ENCODE measurements at places on chromosomes 3 and 15. TPM values are rescaled to one million over a fixed set of nuclear protein-coding genes. Genes with fewer than 3 reads are reported as not detected.

Gene GABRG3
- not detected for total RNA-seq

Gene ASB14
- not detected for total RNA-seq

DNA sequence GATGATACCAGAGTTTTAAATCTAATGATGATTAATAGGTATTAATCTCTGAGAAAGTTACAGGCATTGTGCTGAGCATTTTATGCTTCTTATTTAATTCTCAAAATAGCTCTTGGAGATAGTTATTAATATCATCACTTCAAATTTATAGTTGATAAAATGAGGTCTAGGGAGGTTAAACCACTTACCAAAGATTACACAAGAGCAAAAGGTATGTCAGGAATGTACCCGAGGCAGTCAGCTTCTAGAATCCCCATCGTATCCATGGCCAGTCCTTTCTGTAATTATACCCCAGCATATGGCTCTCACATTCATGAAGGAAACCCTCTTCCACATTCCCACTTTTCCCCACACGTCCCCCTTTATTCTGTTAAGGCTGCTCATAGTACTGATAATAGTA lies 421.3 kb downstream of the PYDC2 start:
- H3K36me3 ChIP-seq = no peaks in the 10 kb centered on the region
- no peak for DNase-seq
- no peaks in the 10 kb centered on the region for H3K27me3 ChIP-seq
- H3K4me3 ChIP-seq = no peak overlapping the region
- H3K27ac ChIP-seq = no peak overlapping the region

Gene GOLGA6L7
- total RNA-seq = not detected

- peaks cover 24% of the 10 kb centered on the region for H3K36me3 ChIP-seq
- no peak for DNase-seq
- H3K27ac ChIP-seq = peak overlapping the region; percentile 92
- no peaks in the 10 kb centered on the region for H3K27me3 ChIP-seq
- peak overlapping the region; percentile 77 for H3K4me3 ChIP-seq
These were observed 863 bp downstream of the PSMA4 start for GRCh38 chr15:78540871-78541743.

Gene SLC9C1
- not detected for total RNA-seq

GRCh38 chr3:126472277-126473006 lies 3.2 kb downstream of the ZXDC start:
- no peaks in the 10 kb centered on the region for H3K27me3 ChIP-seq
- H3K36me3 ChIP-seq = peaks cover 39% of the 10 kb centered on the region
- peak overlapping the region; percentile 88 for H3K4me3 ChIP-seq
- peak overlapping the region; percentile 29 for H3K27ac ChIP-seq
- DNase-seq = peak; percentile 91

Gene TJP1
- 110 TPM for total RNA-seq

- no peaks in the 10 kb centered on the region for H3K4me1 ChIP-seq
- H3K36me3 ChIP-seq = no peaks in the 10 kb centered on the region
- no peak for DNase-seq
- no peak overlapping the region for H3K4me3 ChIP-seq
- no peak overlapping the region for H3K27ac ChIP-seq
- no peaks in the 10 kb centered on the region for H3K27me3 ChIP-seq
These were observed 2.4 kb downstream of the GPR171 start for GRCh38 chr3:151200586-151200985.

Gene AHSG
- total RNA-seq = not detected

DNA sequence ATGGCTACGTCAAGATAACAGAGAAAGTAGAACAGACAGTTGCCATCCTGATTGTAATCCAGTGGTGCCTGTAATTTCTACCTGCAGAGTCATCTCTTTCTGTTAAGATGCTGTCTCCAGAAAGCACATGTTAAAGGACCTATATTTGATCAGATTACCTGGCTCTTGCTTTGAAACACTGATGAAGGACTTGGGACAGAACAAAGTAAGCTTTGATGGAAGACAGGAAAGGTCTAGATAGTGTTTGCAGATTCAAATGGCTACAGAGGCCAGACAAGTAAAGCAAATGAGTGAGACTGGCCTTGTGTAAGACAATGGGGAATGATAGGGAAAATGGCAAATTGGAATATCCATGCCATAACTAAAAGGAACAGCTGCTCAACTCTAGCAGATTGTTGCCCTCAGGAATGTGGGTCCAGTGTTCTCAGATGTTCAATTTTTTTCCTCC lies 1.8 kb upstream of the GSK3B start:
- H3K27me3 ChIP-seq = no peaks in the 10 kb centered on the region
- H3K27ac ChIP-seq = peak overlapping the region; percentile 99
- H3K4me3 ChIP-seq = peak overlapping the region; percentile 90
- DNase-seq = no peak
- no peaks in the 10 kb centered on the region for H3K36me3 ChIP-seq
- peaks cover 38% of the 10 kb centered on the region for H3K4me1 ChIP-seq

Gene NRG4
- total RNA-seq = not detected

DNA sequence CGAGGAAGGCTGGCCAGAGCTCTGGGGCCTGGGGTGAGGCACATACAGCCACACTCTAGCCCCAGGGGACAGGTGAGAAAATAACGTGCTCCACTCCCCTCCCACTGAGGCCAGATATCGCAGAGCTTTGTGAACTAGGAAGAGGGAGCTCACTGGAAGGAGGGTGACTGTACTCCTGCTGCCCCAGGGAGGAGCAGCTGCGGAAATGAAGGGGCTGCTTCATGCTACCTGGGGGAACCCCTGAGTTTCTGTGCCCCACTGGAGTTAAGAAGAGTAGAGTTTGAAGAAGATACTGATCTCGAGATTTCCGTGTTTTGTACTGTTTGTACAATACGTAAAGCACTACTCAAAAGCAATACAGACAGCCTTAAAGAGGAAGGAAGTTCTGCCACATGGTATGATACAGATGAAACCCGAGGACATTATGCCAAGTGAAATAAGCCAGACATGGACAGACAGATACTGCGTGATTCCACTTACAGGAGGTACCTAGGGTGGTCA lies 44.6 kb downstream of the CMTM6 start:
- no peaks in the 10 kb centered on the region for H3K36me3 ChIP-seq
- no peak overlapping the region for H3K4me3 ChIP-seq
- peak overlapping the region; percentile 9 for H3K27ac ChIP-seq
- H3K27me3 ChIP-seq = no peaks in the 10 kb centered on the region
- peaks cover 12% of the 10 kb centered on the region for H3K4me1 ChIP-seq

GRCh38 chr15:27545494-27546255 lies 553.4 kb downstream of the OCA2 start:
- DNase-seq = no peak
- no peaks in the 10 kb centered on the region for H3K4me1 ChIP-seq
- H3K36me3 ChIP-seq = no peaks in the 10 kb centered on the region
- H3K27ac ChIP-seq = no peak overlapping the region

DNA sequence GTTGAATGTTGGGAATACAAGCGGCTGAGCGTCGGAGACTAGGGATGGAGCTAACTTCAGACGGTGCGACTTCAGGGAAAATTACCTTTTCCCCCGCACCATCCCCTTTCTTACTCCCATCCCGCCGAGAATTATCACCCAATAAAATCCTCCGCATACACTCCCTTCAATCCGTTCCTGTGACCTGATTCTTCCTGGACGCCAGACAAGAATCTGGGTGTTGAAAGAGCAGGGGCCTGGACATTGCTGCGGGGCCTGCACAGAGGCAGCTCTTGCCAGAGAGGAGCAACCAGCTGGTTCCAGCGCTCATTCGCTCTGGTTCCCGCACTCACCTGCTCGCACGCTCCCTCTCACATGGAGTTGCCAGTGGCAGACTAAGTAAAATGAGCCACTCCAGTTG lies 241.9 kb downstream of the ALCAM start:
- no peaks in the 10 kb centered on the region for H3K4me1 ChIP-seq
- no peaks in the 10 kb centered on the region for H3K27me3 ChIP-seq
- DNase-seq = no peak
- H3K36me3 ChIP-seq = no peaks in the 10 kb centered on the region
- no peak overlapping the region for H3K4me3 ChIP-seq

DNA sequence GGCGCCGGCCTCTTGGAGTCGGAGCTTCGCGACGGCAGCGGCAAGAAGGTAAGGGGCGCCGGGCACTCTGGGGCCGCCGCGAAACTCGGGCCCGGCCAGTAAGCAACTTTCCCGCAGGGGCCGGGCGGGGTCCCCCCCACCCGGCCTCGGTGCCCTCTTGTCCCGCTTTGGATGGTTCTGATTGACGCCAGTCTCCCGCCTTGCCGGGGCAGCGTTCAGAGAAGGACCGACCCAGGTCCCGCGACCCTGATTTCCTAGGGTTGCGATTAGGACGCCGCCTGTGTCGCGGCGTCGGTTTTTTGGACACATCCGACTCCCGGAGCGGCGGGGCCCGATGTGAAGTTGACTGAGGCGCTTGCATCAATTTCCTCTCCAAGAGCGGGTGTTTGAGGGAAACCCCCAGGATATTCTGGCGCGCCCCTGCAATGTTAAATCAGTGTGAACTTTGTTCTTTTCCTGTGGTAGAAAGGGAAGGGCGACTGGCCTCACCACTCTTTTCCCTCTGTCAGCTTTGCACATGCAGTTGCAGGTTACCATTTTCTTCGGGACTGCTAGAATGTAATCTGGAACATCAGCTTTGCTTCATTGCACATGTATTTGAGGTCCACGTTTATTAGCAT lies 755 bp downstream of the PDE8A start:
- no peaks in the 10 kb centered on the region for H3K36me3 ChIP-seq
- H3K4me3 ChIP-seq = peak overlapping the region; percentile 84
- peaks cover 44% of the 10 kb centered on the region for H3K4me1 ChIP-seq
- no peak for DNase-seq
- peak overlapping the region; percentile 98 for H3K27ac ChIP-seq

DNA sequence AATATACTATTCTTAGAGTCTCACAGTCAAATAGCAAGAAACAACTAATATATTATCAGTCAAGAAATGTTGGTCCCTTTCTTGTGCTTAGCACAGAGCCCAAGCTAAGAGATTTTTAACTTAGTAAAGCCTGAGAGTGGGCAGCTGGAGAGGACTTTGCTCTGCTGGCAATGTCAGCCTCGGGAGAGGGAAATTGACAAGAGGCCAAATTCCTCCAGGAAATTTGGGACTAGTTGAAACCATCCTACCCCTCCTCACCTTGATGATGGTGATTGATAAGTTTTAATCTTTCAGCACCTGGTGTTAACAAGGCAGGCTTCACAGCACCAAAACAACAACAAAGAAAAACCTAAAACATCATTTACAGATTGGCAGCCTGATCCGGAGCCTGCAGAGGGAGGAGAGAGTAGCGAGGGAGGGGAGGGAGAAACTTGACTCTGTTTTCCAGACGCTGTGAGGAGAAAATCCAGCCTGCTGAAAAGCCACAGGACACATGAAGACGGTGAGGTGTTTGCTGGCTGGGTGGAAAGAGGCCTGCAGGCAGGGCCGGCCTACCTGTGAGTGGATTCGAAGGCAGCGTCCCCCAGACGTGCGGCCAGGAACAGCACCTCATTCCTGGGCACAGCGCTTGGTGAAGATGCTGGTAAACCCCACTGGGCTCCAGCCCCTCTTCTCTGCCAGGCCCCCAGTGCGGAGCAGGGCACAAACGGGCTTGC lies 150.9 kb downstream of the LRRC28 start:
- peaks cover 12% of the 10 kb centered on the region for H3K4me1 ChIP-seq
- no peaks in the 10 kb centered on the region for H3K36me3 ChIP-seq
- H3K4me3 ChIP-seq = no peak overlapping the region

Gene ITPKA
- total RNA-seq = not detected

Gene ARPP21
- not detected for total RNA-seq

All from vagina (tissue), 2 donors.